ENCODE measurements at places on chromosomes 11 and 22. TPM values are rescaled to one million over a fixed set of nuclear protein-coding genes. Genes with fewer than 3 reads are reported as not detected.

DNA sequence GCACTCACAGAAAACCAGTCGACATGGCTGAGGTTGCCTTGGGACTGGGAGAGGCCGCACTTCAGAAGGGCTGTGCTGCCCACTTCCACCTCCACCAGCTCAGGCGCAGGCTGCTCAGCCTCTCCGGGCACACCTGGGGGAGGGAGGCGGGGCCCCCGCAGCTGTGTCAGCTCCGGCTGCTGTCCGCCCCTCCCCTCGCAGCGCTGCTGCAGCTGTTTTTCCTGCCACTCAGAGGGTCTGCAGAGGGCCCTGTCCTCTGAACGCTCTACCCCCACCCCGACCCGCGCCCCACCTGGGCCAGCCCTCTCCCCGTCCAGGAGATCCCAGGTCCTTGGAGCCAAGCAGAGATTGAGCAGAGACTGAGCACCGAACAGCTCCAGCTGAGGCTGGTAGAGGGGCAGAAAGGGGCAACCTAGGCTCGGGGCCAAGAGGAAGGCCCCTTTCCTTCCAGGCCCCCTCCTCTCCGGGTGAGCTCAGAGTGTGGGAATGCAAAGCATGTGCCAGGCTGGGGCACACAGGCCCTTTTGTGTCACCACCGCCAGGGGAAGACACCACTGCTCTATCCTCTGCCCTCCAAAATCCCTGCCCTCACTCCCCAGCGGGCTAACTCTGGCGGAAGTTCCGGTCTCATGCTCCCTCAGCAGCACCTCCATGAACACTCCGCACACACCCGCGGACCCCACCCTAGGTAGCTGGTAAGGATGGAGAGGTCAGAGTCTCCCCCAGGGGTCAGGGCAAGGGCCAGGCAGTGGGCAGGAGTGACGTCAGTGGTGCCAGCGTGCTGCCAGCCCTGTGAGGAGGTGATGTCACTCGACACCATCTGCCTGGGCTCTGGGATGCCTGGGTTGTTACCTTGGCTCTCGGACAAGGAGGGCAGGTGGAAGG, 1.6 kb downstream of the MCAM start:
- no peak for DNase-seq

DNA sequence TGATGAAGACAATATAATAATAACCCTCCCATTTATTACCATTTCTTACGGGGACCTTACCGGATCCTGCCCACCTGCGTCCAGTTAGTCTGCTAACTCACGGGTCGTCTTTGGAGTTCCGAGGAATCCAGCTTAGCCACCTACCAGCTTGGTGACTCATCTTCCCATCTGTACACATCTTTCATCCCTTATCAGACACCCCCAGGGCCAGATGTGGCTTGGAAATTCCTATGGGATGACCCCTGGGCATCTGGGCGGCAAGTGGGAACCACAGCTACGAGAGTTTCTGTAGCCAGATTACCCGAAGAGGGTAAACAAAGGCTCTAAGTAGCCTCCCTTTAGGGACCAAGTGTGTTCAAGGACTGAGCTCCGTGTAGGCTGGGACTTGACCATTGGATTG, 12.8 kb upstream of the PRR5 start:
- DNase-seq, result no peak

DNA sequence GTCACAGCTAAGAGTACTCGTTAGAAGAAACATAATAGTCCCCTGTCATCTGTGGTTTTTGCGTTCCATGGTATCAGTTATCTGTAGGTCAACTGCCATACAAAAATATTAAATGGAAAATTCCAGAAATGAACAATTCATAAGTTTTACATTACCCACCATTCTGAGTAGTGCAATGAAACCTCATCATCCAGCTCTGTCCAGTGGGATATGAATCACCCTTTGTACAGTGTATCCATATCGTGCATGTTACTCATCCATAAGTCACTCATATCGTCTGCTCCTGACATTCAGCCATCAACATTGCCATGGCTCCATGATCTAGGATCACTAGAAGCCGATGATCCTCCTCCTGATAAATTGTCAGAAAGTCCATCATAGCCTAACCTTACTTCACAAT, 174.9 kb upstream of the C11orf87 start:
- DNase-seq, result no peak

The APOL3 gene
- total RNA-seq, result 5.9 TPM

DNA sequence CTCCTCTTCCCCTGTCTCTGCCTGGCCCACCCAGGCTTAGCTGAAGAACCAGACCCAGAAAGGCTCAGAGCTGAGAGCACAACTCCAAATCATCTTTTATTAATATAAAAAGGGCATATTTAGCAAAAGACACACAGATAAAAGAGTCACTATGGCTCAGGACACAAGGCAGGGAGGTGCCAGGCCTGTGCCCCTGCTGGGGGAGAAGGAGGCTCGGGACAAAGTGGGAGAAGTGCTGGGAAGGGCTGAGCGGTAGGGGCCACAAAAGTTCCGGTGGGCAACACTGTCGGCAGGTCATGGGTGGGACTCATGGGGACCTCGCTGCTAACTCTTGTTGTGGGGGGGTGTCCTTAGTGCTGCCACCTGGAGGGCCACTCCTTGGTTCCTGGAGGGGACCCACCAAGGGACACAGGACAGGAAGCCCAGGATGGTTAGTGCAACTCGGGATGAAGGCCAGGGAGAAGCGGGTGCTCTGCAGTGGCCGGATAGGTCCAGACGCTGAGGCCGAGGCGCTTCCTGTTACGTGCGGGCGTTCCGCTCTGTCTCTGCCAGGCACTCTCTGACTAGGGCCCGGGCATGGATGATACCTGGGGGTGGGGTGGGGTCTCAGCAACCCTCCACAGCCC, 1.4 kb upstream of the PITPNM1 start:
- DNase-seq, result peak; percentile 40

The GSTT2B gene
- total RNA-seq, result 2.7 TPM

The MICALL1 gene
- 27.3 TPM for total RNA-seq

DNA sequence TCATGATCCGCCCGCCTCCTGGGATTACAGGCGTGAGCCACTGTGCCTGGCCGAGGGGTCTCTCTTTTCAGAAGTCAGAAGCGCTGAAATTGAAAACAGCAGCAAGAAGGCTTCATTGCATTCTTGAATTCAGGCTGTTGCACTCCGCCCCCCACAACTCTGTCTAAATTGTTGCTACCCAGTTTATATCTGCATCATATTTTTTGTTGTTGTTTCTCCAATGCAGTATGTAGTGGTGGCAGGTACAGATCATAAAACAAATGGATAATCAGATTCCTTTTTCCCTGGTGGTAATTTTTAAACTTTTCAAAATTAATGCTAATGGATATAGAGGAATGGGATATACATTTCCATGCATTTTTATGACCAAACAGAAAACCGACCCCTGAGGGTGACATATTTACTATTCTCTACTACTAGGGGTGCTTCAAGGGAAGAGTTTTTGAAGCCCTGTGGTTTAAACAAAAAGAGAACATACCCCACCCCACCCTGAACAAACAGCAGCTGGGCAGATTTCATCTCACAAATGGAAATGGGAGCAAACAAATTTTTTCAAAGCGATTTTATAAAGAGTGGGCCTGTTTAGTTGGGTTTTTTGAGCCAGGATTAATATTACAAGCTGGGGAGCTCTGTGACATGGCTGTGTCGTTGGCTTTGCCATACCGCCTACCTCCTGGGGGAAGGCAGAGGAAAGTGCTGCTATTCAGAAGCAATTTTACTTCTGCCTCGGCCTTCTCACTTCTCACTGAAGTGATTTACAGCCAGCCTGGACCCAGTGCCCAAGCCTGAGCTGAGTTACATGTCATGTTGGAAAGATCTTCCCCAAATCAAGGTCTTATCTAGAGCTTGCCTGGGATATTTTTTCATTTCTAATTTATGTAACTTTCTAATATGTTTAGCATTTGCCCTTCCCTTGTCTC, 16.0 kb upstream of the TMA7B start:
- no peak for DNase-seq

DNA sequence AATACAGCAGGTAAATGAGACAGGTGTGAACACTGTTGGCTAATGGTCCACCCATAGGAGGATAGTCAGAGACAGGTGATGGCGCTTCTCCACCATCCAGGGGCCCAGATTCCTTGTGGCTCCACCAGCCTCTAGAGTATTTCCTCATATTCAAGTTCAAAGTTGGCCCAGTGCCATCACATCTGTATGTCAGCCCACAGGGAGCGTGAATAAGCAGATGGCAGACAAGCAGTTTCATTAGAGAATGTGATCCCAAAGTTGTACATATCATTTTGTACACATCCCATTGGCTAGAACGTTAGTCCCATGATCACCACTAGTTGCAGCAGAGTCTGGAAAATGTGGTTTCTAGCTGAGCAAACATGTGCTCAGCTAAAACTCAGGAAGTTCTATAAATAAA, 11.0 kb upstream of the CWF19L2 start:
- no peak for DNase-seq

The OR51B4 gene
- not detected for total RNA-seq

DNA sequence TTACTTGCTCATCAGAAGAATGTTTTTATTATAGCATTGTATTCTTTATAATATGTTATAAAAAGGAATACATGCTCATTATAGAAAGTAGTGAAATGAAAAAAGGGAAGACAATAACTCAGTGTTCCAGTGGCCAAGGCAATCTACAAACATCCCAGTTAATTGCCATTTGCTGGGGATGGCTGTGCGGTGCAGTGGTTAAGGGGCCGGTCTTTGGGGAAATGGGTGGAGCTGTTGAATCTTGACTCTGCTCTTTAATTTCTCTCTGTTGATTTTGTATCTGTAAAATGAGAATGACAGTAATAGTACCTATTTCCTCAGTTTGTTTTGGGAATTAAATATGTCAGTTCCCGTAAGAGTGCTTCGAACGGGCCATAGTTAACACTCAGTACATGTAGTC, 212.7 kb upstream of the TBCEL start:
- DNase-seq, result no peak

The RAB39A gene
- total RNA-seq, result 0.77 TPM

The MRTFA gene
- total RNA-seq, result 35.6 TPM

GRCh38 chr22:39240831-39241793, 3.7 kb downstream of the PDGFB start:
- DNase-seq, result peak; percentile 81

DNA sequence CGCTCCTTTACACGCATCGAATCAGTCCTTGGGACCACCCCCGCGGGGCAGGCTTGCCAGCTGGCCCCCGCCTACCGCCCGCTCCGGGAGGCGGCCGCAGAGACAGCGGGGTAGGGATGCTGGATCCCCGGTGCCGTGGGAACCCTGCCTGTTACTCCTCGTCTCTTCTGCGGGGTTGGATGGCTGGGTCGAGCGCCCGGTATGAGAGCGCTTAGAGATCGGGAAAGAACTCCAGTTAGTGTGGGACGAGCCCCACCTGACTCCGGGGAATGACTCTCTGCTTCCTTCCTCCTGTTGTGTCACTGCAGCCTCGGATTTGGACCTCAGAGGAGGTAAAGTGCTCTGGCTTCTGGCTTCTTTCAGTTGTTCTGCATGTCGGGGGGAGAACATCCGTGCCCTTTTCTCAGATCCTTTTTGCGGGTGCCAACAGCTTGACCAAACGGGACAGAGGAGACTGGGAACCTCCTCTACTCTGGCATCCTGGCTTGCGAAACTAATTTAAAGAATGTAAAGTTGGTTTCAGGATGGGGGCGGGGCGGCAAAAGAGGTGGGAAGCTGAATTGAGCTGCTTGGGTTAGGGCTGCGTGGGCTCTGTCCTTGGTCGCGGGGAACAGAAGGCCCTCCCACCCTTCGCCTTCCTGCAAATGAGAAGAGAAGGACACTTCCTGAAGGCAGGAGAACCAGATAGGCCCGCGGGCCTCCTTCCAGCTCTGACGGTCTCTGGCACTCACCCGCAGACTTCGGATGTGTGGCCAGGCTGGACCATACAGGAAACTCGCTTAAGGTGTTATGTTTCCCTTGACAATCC, 938 bp downstream of the LAYN start:
- peak; percentile 20 for DNase-seq

The C11orf87 gene
- not detected for total RNA-seq
